Activated CD4-positive, alpha-beta T cell treated with anti-CD3 and anti-CD28 coated beads for 1 hour (primary cell): ENCODE measurements at places on chromosomes 6 and 20.
A peak's percentile ranks its signal among the peaks of the same experiment; 100 is the strongest.

DNA sequence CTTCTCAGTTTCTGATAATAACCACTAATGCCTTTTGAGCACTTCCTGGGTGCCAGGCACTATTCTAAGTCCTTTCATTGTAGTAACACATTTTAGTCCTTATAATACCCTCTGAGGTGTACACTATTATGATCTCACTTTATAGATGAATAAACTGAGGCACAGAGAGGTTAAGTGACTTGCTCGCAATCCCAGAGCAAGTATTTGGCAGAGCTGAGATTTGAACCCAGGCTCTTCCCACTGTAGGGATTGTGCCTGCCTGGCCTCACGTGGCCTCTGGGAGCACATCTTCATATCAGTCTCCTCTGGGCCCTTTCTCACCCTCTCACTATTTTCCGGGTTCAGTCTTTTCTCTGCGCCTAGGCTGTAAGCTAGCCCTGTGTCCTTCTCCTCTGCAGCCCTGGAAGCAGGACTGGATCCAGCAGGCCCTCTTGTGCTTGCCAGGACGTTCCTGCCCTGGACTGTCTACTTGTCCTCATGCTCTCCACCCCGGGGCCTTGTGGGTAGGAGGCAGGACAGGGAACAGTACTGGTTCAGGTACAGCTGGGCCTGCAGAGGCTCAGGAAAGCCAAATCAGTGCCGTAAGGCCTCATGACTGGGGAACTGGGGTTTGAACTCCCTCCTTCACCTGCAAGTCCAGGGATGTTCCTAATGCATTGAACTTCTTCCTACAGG lies 139.6 kb downstream of the VEGFA start:
- DNase-seq: no peak

DNA sequence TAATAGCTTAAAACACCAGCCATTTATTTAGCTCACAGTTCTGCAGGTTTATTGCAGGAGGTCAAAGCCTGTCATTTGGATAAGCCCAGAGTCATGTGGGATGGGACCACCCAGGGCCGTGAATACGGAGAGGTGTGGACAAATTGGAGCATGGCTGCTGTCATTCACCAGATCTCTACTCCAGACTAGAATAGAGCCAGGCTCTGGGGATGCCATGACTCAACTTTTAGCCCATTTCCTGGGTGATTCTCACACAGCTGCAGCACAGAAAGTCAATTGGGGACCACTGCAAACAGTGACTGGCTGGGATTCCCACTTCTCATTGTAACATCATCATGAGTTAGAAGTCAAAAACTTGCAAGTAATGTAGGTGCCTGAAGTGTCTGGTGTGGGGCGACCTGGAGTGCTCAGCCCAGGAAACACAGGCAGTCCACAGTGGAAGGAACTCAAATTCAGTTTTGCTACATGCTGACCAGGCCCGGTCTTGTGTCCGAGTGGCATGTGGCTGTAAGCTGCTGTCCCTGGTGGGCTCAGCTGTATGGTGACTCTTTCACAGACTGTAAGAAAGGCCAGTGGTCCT lies 174.3 kb downstream of the SCP2D1 start:
- DNase-seq: no peak

- peak; percentile 27 for DNase-seq
These were observed 3.0 kb downstream of the CASS4 start for GRCh38 chr20:56414842-56415765.

- no peak for DNase-seq
These were observed 195.1 kb downstream of the PRKN start for GRCh38 chr6:162532283-162533008.

GRCh38 chr6:166318649-166319600 lies 10.7 kb upstream of the PRR18 start:
- DNase-seq: no peak

GRCh38 chr6:124967444-124967843 lies 5.2 kb downstream of the RNF217 start:
- DNase-seq: no peak

- no peak for DNase-seq
These were observed 21.1 kb downstream of the ZNF184 start for GRCh38 chr6:27451660-27452390.

- no peak for DNase-seq
These were observed 79.3 kb upstream of the NAA20 start for GRCh38 chr20:19937651-19938420.

GRCh38 chr6:110398778-110399177 lies 16.6 kb downstream of the DDO start:
- no peak for DNase-seq

DNA sequence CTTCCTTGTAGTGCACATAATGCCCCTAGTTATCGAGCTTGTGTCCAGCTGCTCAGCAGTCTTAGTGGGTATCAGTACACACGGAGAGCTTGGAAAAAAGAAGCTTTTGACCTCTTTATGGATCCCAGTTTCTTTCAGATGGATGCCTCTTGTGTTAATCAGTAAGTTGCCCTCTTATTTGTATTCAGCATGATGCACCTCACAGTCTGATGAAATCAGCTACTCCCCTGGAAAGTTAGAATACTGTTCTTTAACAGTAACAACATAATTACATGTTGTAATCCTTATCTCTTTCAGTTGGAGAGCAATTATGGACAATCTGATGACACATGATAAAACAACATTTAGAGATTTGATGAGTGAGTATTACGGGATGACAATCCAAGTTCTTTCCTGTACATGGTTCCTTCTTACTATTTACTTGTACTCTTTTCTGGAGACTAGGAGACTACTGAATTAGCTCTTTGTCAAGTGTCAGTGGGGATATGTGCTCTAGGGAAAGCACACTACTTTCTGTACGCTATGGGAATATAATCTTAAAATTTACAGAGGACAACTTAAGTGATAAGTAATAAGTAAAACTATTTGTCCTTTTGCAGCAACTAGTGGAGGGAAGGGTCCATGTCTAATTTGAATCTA lies 39.1 kb downstream of the PGM3 start:
- DNase-seq: no peak

- no peak for DNase-seq
These were observed 204.9 kb downstream of the EPM2A start for GRCh38 chr6:145530454-145530853.

- DNase-seq: no peak
These were observed 243.2 kb upstream of the GMDS start for GRCh38 chr6:2488578-2488977.

DNA sequence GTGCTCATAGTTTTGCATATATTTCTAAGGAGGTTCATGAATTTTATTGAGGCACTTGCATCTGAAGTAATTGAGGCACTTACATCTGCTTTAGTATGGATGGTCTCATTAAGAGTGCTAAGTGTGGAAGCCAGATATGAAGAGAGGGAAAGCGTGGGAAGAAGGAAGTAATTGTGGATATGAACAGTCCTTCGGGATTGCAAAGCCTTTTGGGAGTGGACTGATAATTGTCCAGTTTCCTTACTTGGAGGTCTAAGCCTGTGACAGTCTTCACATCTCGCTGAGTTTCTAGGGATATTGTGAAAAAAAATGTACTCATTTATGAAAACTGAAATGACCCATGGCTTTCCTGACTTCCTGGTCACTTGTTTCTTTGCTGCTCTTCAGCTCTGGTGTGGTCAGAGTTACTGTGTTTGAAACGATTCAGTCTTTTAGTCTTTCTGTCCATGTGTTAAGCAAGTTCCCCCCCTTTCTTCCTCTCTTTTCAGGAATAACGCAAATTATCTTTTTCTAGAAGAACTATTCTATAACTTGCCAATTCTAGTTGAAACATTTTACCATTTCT lies 137.3 kb downstream of the ZFAND3 start:
- no peak for DNase-seq

- DNase-seq: no peak
These were observed 49.1 kb downstream of the GRM4 start for GRCh38 chr6:34096814-34097213.

GRCh38 chr20:45230631-45231030 lies 9.5 kb downstream of the SEMG2 start:
- DNase-seq: no peak

GRCh38 chr6:4349323-4349722 lies 213.9 kb upstream of the ECI2 start:
- DNase-seq: no peak

DNA sequence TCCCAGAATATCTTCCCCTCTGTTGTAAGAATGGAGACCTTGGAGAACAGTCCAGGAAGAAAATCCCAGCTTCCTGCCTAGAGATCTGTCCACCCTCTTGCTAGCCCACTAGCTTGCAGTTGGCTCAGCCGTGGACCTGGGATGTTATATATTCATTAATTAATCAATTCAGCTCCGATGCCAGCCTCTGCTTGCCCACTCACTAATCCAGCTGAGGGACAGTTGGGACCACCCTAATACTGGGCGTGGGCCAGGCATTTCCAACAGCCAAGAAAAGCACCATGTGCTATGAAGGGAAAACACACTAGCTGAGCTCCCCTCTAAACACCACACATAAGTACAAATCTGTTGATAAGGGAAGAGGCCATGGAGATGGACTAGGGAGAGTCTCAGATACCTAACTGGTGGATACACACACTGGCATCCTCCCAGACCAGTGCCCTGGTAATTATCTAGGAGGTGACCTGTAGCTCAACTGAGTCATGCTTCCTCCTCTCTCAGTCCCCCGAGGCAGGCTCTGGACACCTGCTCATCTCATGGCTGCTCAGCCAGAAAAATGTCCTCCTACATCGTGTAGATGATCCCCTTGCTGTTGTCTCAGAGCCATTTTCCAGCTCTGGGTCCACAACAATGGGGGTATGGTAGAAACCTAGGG lies 78.9 kb downstream of the ANKRD60 start:
- DNase-seq: no peak

DNA sequence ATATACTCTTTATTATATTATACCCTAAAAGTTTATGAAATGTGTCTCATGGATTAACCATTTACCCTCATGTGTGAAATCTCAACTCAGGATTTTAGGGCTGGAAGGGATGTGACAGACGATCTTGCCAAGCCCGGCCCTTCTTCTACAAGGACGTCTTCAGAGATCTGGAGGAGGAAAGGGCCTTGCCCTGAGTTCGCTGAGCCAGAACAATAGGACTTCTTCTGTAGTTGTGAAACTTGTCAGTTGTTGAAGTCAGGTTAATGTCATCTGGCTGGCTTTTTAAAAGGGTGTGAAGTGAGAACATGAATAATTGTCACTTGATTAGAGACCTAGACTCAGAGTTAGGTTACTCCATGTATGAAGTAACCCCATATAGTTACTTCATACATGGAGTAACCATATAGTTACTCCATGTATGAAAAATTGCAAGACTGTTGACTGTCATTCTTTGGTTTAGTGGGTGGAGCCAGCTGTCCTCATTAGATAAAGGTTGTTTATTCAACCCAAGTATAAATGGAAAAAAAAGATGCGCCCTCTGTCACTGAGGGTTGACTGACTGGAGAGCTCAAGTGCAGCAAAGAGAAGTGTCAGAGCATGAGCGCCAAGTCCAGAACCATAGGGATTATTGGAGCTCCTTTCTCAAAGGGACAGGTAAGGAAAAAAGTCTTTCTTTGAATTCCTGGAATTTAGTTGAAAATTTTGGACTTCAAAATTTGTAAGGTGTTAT lies at the start of gene ARG1:
Gene ARG1 (plus strand): TSS at position 541 of the 730 bp plus-strand sequence. CDS start 57 bp downstream, at position 598.
- DNase-seq: no peak

- no peak for DNase-seq
These were observed 24.1 kb downstream of the CYP39A1 start for GRCh38 chr6:46628498-46628897.

GRCh38 chr20:1943275-1944002 lies 48.2 kb downstream of the SIRPA start:
- DNase-seq: no peak

GRCh38 chr6:11604836-11605506 lies 67.4 kb downstream of the TMEM170B start:
- DNase-seq: no peak

DNA sequence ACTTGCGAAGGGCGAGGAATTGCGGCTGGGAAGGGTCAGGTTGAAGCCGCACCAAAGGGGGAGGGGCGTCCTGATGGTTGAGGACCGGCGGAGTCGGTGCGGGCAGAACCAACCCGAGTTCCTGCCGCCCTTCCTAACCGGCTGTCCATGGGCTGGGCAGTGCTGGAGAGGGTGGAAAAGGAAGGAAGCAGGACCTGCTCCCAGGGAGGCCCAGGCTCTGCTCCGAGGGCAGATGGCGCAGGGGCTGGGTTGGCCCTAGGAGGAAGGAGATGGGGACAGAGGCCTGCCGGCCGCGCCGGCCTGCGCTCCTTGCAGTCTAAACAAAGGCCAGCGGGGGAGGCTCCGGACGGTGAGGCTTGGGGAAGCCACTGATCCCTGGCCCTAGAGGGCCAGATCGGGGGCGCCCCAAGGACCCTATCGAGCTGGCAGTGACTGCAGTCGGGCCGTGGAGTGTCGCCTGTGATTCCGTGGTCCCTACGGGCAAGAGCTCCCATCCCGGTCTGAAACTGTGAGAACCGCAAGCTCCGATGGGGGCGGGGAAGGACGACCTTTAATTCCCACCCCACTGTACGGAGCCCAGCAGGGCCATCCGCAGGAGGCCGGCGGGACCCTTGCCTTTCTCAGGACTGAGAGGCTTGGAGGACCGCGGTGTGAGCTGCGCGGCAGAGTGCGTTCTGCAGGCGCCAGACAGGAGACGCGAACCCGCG lies 39.4 kb downstream of the YTHDF1 start:
- no peak for DNase-seq

- DNase-seq: no peak
These were observed 184.7 kb downstream of the CDH4 start for GRCh38 chr20:61436667-61437279.

GRCh38 chr6:710601-711571 lies 17.9 kb upstream of the EXOC2 start:
- peak; percentile 26 for DNase-seq

GRCh38 chr6:150987855-150988464 lies 122.5 kb downstream of the MTHFD1L start:
- no peak for DNase-seq

GRCh38 chr6:145278163-145278807 lies 457.0 kb downstream of the EPM2A start:
- no peak for DNase-seq

DNA sequence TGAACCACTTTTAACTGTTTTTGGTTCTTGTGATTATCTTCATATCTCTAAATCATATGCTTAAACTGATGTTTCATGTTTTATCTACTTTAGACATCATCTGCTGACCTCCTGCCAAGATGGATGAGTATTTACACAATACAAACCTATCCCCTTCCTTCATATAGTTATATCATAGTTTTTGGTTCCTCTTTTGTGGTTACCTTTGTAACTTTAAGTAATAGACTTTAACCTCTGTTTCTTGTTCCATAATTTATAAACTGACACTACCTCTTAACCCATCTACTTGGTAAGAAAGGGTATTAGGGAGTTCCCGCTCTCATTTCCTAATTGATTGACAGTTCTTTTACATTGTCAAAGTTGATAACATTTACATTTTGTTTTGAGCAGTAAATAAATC lies 11.9 kb downstream of the PCMT1 start:
- no peak for DNase-seq

DNA sequence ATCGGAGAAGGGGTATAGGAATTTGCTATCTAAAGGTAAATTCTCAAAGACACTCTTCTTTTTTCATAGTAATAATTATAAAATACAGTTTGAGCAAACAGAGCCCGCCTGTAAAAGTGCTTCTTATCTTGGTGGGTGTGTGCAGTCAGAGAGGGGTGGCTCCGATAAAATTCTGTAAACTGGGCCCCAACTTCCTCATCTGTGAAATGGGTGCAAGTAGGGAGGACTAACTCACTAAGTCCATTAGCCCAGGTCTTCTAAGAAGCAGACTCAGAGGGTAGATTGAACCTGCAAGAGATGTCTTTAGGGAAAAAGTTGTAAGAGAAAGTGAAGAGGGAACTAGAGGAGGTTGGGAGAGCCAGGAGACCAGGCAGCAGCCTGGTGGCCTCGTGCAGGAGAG lies 245.8 kb upstream of the RREB1 start:
- DNase-seq: no peak
